Osteoblast (primary cell): ENCODE measurements at places on chromosomes 2 and 18.

- no peak for DNase-seq
Observed at GRCh38 chr2:23944976-23945375, 4.7 kb downstream of the UBXN2A start.

- DNase-seq: no peak
Observed at GRCh38 chr2:217261452-217261851, 401.6 kb upstream of the TNP1 start.

DNA sequence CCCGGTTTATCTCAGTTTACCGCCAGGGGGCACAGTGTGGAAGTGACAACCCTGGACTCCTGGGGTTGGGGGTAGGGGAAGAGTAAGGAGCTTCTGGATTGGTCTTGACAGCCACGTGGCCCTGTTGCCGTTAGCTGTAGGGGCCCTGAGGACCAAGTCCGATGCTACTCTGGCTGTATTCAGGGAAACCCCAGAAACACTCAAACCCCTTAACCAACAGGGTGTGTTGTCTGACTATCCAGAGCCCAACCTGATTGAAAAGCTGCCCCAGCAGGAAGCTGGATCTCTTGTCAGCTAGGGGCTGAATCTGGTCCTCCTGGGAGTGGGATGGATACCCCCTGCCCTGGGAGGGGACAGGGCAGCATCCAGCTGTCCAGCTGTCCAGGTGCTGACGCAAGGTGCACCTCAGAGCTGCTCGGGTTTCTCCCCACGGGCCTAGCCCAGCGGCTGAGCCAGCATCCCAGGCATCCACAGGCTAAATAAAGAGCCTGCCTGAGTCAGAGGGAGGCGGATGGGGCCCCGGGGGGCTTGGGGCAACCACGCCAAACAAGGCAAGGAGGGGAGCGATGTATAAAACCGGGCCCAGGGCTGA lies 3.1 kb upstream of the GMPPA start:
- peak; percentile 99 for DNase-seq

DNA sequence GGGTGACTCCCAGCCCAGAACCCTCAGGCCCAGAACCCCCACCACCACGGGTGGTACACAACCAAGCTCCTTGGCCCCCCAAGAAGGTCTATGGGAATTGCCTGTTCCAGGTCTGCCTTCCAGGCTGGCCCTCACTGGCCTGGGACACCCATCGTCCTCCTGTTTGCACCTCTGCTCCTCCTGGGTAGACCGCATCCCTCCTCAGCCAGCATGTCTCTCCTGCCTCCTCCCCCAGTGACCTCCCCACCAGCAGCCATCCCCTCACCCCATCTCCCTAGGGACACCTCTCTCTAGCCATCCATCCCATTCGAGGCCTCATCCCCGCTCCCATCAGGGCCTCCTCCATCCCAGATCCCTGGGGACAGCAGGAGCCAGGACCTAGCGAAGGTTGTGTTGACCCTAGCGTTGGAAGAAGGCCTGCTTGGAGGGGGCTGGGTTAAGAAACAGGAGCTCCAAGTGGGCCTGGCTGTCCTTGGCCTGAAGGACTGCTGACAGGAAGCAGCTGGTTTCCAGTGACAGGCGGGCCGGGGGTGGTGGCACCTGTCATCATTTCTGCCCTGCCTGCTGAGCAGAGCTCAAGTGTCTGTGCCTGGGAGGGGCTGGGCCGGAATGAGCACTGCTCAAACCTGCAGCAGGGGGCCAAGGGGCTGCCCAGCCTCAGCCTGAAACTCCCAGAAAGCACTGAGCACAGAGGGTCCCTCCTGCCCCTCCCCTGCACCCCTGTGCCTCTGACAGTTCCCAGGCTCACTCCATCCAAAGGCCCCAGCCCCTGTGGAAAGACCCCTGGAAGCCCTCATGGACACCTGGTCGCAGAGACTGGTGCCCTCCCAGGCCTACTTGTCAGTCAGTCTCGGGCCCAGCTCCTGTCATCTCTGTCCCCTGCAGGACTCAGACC lies 96.0 kb upstream of the OTOS start:
- peak; percentile 58 for DNase-seq

GRCh38 chr2:139031722-139032121 lies 251.5 kb upstream of the NXPH2 start:
- DNase-seq: no peak

- DNase-seq: no peak
Observed at GRCh38 chr2:118747066-118747465, 100.4 kb downstream of the EN1 start.
